H54 (cell line): ENCODE measurements at places on chromosomes 2 and 18.

GRCh38 chr2:238549866-238550265, 123.1 kb downstream of the ASB1 start:
- no peak for DNase-seq

GRCh38 chr2:5539282-5540165, 152.7 kb upstream of the SOX11 start:
- DNase-seq: no peak

DNA sequence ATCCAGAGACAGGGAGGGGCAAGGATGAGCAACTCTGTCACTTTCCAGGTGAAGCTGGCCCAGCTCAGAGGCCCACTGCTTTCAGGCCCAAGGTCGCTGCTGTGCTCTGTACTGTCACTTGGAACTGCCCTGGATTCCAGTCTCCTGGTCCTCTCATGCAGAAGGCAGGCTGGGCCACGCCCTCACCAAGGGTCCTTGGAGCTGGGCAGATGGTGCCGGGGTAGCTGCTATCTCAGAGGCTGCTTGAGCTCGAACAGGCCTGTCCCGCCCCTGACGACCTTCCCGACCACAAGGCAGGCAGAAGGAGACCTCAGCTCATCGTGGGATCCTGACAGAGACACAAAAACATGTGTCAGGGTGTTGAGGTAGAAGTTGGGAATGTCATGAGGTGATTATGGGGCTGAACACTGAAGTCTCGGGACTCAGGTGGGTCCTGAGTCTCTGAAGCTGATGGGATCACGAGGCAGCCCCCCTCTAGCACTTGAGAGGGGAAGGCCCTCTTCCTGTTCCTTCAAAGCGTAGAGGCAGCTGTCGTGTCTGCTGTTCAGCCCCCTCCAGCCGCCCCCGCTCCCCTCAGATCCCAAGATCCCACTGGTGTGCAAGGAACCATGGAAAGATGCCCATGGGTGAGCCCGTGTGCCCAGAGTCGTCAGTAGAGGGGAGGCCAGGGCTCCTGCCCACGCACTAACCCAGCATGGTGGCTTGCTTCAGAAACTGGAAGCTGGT, 78.3 kb downstream of the POLR1A start:
- no peak for DNase-seq

DNA sequence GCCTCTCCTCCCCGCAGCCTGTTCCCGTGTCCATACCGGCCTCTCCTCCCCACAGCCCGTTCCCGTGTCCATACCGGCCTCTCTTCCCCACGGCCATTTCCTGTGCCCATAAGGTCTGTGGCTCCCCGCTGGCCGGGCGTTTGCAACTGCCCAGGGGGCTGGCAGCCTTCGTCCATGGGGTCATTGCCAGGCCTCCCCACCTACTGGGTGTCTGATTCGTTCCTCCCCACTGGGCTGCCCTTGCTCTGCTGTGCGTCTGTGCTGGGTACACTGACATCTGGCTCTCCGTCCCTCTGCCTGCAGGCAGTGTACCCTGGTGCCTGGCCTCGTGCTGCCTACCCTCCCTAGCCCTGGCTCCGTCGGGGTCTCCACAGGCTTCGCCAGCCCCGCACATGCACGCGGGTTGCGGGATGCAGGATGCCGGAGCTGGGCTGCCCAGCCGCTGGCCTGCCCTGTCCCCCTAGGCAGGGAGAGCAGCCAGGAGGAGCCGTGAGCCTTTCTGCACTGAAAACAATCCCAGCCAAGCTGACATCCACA, 67.8 kb downstream of the NFATC1 start:
- DNase-seq: no peak
